ENCODE measurements at places on chromosomes 11 and 22. TPM values are rescaled to one million over a fixed set of nuclear protein-coding genes. Genes with fewer than 3 reads are reported as not detected.

DNA sequence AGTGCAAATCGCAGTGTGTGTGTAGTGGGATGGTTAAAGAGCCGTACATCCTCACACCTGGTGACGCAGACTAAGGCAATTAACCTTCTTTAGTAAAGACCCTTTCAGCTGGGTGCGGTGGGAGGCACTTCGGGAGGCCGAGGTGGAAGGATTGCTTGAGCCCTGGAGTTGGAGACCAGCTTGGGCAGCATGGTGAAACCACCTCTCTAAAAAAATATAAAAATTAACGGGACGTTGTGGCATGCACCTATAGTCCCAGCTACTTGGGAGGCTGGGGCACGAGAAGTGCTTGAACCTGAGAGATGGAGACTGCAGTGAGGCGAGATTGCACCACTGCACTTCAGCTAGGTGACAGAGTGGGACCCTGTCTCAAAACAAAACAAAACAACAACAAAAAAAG is 31.5 kb downstream of the ZBTB16 start:
- DNase-seq = no peak

- no peak for DNase-seq
Observed at GRCh38 chr11:68827733-68828132, 14.0 kb downstream of the CPT1A start.

DNA sequence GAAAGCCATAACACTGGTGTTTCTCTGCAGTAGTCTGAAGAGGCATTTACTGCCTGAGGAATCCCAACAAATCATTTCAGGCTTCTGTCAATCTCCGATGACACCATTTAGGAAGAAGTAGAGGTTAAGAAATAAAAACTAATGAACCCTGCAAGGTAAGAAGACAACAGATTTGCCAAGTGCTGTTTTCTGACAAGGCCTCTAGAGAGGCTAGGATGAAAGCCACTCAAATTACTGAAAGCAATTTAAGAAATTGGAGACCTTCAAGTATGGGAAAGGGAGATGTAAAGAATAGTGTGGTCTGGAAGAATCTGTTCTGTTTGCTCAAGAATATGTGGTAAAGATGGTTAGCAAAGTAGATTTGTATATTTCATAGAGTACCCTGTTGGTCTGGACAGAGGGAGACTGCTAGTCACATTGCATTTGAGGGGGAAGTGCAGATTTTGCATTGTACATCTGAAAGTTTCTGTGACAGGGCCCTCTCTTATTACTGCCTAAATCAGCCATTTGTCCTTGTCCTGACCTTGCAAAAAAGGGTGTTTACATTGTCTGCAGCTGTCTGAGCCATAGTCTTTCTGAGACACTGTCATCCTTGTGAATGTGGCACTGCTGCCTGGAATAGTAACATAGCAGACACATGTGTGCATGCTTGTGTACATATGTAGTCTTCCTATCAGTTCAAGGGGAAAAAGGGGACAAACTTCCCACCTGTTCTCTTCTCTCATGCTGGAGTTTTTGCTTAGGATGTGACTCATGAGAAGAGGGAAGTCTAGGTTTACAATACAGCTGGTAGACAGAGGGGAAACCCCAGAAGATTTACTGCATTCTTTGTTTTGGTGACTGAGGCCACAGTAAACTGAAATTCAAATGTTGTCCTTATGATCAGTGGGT is 640.2 kb upstream of the KIRREL3 start:
- DNase-seq = no peak

DNA sequence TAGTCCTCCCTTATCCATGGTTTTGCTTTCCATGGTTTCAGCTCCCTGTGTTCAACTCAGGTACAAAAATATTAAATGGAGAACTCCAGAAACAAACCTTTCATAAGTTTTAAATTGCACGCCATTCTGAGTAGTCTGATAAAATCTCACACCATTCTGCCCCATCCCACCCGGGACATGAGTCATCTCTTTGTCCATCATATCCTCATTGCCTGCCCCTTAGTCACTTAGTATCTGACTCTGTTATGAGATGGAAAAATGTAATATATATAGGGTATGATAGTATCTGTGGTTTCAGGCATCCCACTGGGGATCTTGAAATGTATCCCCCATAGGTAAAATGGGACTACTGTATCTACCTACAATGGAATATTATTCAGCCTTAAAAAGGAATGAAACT is 35.5 kb upstream of the FGF3 start:
- DNase-seq = no peak

DNA sequence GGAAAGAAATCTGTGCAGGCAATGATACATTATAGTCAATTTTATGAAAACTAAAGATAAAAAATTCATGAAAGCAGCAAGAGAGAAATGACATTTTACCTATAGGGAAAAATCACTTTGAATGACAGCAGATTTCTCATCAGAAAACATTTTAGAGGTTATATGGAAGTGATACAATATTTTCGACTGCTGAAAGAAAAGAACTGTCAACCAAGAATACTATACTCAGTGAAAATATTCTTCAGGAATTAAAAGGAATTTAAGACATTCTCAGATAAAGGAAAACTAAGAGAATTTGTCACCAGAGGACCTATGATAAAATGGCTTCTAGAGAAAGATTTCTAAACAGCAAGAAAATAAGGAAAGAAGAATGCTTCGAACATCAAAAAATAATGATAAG is 820.8 kb downstream of the DLG2 start:
- DNase-seq = no peak

- no peak for DNase-seq
Observed at GRCh38 chr11:127639916-127640315, 639.3 kb upstream of the KIRREL3 start.

The CLCF1 gene
- 46.4 TPM for total RNA-seq
